NK-92 treated with Interleukin-12 subunit alpha and Interleukin-12 subunit beta, amount 100 ng/mL, for 24 hours (cell line): ENCODE measurements at places on chromosomes 1 and 21.

DNA sequence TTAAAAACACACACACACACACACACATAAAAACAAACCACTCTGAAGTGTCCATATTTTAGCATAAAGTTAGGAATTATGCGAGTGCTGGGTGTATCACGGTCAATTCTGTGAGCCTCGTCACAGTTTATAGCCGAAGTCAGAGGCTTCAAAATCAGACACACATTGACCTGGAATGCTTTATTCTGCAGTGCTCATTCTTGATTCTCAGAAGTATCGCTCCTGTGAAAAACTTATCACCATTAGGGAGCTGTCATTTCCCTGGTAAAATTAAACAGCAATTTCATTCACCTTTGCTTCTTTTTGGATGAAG lies 8.7 kb upstream of the IRF2BP2 start:
- no peak for DNase-seq

DNA sequence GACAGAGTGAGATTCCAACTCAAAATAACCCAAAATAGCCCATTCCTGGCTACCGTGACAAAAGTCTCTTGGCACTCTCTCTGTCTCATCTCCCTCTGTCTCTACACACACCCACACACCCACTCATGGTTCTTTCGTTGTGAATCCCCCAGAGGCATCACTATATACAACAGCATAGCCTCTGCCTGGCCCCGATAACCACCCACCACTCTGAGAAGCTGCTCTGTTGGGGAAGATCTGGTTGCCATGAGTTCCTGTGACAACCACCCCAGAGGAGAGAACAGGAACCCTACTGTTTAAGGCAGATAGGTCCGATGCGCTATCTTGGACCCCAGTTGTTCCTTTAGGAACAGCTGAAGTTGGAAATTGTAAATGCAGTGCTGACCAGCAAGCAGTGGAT lies 70.4 kb upstream of the LYST start:
- no peak for DNase-seq

DNA sequence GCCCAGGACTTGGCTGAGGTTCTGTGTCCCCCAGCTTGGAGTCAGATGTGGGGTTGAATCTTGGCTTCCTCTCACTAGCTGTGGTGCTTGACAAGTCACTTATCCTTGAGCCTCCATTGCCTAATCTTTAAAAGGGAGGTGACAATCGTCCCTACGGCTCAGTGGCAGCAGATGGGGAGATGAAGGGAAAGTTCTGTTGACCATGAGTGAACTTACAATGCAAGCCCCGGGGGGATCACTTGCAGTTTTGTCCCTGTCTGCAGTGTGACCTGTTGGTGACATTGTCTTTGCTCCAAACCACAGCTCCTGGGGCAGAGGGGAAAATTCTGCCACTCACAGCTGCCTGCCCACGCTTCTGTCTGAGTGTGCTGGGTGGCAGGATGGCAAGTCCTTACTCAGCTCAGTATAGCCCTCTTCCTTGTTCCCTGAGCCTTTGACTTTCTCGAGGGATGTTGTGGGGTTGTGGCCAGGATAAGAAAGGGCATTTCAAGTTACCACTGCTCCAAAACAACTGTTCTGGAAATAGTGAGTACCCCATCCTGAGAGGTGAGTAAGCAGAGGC lies 1.7 kb downstream of the PCSK9 start:
- DNase-seq, result no peak

- DNase-seq, result no peak
Observed at GRCh38 chr1:87632232-87632631, 303.6 kb downstream of the LMO4 start.

DNA sequence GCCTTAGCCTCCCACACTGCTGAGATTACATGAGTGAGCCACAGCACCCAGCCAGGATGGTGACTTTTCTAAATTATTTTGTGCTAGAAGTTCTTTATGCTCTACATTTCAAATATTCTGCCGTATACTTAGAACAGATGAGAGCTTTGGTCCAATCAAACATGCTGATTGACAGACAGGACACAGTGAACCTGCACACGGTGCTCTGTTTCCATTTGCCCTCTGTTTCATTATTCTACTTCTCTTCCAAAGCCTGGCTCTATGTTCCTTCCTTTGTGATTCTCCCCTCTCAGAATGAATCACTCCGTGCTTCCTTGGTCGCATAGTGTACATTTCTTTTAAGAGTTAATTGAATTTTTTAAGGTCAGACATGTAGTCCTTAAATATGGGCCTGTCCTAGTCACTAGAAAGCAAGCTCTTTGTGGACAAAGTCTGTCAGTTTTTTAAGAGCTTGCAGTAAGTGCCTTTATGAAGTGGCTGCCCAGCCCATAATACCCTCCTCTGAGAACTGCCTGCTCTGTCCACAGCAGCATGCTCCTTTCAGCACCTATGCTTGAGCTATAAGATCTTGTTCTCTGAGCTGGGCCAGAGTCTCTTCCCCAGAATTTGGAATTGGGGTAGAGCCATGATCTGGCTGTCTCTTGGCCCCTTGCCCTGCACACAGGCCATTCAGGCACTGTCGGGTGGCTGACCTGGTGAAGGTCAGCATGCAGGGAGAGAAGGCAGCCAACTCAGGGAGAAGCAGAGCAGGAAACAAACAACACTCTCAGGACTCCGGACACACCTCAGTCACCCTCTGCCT lies 66.8 kb upstream of the SLC44A3 start:
- DNase-seq, result no peak

GRCh38 chr1:119636491-119637089 lies 11.5 kb downstream of the ZNF697 start:
- DNase-seq, result no peak
